ENCODE measurements at places on chromosomes 2 and 18. TPM values are rescaled to one million over a fixed set of nuclear protein-coding genes. Genes with fewer than 3 reads are reported as not detected.

DNA sequence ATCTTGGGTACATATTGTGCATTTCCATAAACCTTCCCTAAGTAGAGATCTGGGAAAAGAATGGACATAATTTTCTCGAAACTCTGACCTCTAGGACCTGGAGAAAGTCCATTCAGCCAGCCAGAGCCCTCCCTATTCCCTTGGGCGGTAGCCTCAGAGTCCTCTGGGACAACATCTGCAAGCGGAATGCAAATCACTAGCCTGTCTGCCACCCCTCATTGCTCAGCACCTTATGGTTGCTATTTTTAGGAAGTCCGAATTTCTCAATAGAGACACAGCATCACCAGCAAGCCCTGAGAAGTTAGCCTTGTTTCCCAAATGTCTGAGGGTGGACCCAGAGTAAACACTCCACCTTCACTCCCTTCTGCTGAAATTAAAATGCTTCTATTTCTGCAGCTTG is 17.6 kb upstream of the CD28 start:
- no peak for DNase-seq

- no peak for DNase-seq
Observed at GRCh38 chr2:109604597-109604996, 9.2 kb downstream of the SEPTIN10 start.

- no peak for DNase-seq
Observed at GRCh38 chr2:237459226-237459625, 27.8 kb upstream of the MLPH start.

- no peak for DNase-seq
Observed at GRCh38 chr2:219968685-219969345, 341.4 kb downstream of the SLC4A3 start.

GRCh38 chr2:102932501-102932900 is 170.7 kb downstream of the TMEM182 start:
- no peak for DNase-seq

DNA sequence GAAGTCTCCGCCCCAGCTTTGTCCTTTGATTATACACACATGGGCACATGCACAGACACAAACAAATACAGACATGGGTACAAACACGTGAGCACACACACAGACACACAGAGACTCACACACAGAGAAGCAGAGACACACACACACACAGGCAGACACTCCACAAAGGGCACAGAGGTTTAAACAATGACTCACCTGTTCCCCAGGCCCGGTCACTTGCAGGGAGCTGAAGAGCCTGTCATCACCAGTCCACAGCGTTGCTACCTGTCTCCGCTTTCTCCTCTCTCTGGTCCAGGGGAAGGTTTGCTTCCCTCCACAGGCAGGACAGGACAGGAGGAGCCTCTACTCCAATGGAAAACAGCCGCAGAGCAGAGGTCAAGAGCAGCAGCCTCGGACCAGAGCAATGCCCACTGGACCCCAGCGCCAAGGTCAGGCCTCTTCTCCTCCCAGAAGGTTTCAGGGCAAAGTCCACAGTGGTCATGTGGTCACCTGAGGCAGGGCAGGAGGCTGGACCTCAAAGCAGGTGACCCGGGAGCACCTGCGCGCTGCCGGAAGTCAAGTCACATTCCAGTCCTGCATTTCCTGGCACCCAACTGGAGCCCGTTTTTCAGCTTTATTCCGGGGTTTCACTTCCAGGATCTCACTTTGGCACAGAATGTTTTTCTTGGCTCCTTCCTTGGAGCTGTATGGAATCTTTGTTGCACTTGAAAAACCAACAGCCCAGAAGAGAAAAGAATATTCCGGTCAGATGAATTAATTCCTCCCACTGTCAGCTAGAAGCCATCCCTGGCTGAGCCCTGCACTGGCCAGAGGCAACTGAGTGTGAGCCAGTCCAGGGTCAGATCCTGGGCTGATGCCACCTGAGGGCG is at the start of gene RAB17:
RAB17 (minus strand) TSS at position 463 of the 869 bp plus-strand sequence. CDS start 4,580 bp downstream, outside the sequence.
- DNase-seq: no peak

GRCh38 chr2:166115589-166115988 is 12.2 kb downstream of the SCN1A start:
- DNase-seq: no peak

DNA sequence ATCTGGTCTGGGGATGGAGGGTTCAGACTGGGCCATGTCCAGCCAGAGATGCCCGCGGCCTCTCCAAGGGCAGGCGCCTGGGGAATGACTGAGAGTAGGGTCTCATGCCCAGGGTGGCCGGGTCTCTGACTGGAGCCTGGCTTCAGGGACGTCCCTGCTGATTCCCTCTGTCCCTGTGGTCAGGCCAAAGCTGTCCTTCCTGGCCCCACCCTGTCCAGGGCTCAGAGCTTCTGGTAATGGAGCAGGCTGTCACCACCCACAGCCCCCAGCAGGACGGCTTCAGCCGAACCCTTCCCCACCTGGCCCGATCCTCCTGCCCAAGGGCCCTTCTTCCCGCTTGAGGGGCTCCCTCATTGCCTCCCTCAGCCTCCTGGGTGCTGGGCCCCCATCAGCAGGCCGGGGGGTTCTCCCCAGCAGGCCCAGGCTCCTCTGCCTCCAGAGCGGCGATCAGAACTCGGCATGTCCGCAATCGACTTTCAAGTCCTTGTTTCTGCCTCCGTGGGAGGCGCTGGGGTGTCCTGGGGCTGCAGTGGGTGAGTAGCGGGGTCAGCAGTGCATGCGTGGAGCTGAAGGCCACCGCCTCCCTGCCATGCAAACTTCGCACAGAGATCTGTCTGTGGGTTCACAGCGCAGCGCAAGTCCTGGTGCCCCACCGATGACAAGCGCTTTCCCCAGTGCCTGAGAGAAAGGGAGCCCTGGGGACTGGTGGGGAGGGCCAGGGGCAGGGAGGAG is 18.3 kb downstream of the RAMP1 start:
- no peak for DNase-seq

DLX2 gene
- total RNA-seq: 5.0 TPM

DNA sequence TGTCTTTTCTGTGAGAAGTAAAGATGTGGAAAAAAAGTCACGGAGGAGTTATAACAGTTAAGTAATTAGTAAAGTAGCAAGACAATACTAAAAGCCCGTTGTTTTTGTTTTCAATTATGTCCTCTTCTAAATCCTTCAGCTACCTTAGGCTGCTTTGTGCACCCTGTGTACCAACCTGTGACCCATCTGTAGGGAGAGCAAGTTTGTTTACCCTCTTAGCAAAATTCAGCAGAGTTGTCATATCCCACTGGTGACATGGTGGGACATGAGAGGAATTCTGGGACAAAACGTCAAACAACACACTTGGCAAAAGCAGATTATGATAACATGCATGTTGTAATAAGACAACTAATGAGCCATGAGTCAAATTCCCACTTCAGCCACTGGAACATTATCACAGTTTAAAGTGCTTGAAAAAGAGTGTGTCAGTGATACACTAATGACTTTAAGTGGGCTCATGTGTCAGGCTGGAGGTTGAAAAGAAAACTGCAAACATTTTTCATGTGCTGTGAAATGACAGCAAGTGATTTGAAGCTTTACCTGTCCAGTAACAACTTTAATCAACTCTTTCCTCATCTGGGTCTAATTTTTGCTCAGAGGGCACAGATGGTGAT is 392.8 kb upstream of the ACVR2A start:
- DNase-seq: no peak

SERPINB10 gene
- not detected for total RNA-seq

Data from G401 (cell line).